ENCODE measurements at places on chromosomes 7 and 10. TPM values are rescaled to one million over a fixed set of nuclear protein-coding genes. Genes with fewer than 3 reads are reported as not detected.

ELN gene
- 483 TPM for total RNA-seq

ATOH7 gene
- total RNA-seq, result not detected

DNA sequence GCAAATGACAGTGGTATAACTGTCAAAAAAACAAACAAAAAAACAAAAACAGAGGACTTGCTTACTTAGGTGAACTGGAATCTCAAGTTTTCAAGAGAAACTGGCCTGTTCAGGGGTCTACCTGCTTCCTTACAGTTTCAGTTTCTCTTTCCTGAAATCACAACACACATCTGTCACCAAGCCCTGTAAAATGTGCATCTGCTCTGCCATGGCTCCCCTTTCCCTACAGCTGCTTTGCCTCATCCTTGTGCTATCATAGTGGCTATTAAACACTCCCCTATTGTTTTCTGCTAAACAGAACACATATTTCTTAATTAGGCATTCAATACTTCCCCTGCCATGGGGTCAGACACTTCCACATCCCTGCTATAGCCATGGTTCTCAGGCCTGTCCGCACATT lies 37.6 kb downstream of the CPED1 start:
- no peak for DNase-seq

DNA sequence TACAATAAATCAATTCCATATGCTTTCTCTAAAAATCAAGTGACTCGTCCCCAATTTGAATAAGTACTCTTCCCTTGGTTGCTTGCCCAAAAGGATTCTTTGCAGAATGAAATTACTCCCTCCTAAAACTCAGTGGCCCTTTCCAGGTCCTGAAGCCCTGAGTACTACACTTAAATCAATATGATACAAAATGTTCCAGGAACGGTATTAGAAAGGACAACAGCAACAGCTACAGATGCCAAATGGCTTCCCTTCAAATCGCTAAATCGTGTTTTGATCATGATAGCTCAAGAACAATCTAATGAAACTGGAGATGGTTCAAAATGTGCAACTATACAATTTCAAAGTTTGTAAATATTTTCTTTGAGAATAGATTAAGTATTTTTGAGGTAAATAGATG lies 59.4 kb downstream of the TPK1 start:
- DNase-seq, result no peak

DNA sequence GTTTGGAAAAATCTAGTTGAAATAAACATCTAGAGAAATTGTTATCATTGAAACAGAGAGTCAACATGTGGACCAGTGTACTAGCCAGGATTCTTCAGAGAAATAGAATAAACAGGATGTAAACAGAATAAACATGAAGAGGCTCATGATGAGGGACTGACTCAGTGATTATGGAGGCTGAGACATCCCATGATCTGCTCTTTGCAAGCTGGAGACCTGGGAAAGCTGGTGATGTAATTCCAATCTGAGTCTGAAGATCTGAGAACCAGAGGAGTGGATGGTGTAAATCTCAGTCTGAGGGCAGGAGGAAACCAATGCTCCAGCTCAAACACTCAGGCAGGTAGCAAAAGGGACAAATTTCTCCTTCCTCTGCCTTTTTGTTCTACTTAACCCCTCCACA lies 62.9 kb upstream of the FAM180A start:
- no peak for DNase-seq

GRCh38 chr10:130751851-130752250 lies 559.7 kb downstream of the TCERG1L start:
- DNase-seq, result no peak

All from urinary bladder (tissue), 4 donors.